ENCODE measurements at places on chromosomes 13 and 19. TPM values are rescaled to one million over a fixed set of nuclear protein-coding genes. Genes with fewer than 3 reads are reported as not detected.

DNA sequence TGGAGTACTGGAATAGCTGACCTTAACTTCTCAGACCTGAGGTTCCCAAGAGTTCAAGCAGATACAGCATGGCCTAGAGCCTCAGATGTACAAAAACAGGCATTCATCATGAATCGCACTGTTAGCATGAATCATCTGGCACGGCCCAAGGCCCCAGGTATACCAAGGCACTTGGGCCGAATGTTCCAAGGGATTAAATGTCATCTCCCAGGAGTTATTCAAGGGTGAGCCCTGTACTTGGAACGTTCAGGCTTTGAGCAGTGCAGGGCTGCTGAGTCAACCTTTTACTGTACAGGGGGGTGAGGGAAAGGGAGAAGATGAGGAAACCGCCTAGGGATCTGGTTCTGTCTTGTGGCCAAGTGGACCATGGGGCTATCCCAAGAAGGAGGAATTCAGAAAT, 6.3 kb downstream of the KLK3 start:
- H3K27ac ChIP-seq: no peak overlapping the region
- no peak for DNase-seq
- no peaks in the 10 kb centered on the region for H3K4me1 ChIP-seq
- no peak overlapping the region for H3K4me3 ChIP-seq

The CCDC70 gene
- total RNA-seq: not detected

The LPAR2 gene
- 55.7 TPM for total RNA-seq

DNA sequence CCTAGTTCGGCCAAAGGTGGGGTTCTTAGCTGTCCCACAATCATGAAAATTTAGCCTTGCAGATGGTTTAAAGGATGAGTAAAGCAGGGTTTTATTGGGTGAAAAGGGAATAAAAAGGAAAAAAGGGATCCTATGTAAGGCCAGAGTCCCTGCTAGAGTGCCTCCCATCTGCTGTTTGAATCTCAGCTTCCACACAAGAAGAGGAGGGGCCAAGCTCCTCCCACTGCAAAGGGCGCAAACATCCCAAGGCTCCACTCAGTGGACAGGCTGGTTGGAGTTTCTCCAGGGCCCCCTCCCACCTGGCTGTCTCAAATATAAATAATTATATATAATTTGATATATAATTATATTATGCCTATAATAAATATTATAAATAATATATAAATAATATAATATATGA, 1272.1 kb upstream of the PCDH20 start:
- H3K4me3 ChIP-seq: no peak overlapping the region
- no peak for DNase-seq
- no peak overlapping the region for H3K27ac ChIP-seq
- H3K36me3 ChIP-seq: no peaks in the 10 kb centered on the region

- DNase-seq: no peak
- no peaks in the 10 kb centered on the region for H3K36me3 ChIP-seq
- no peaks in the 10 kb centered on the region for H3K27me3 ChIP-seq
Measured at GRCh38 chr13:101123028-101123427, 293.3 kb downstream of the NALCN start.

DNA sequence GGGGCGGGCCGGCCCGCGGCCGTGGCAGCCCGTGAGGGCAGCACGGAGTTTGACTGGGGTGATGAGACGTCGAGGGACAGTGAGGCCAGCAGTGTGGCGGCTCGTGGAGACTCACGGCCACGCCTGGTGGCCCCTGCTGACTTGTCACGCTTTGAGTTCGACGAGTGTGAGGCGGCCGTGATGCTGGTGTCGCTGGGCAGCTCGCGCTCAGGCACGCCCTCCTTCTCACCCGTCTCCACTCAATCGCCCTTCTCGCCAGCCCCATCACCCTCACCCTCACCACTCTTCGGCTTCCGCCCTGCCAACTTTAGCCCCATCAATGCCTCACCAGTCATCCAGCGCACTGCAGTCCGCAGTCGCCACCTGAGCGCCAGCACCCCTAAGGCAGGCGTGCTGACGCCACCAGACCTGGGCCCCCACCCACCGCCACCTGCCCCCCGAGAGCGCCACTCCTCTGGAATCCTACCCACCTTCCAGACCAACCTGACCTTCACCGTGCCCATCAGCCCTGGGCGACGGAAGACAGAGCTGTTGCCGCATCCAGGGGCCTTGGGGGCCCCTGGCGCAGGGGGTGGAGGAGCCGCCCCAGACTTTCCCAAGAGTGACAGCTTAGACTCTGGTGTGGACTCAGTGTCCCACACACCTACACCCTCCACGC, 4.5 kb downstream of the CIC start:
- H3K27ac ChIP-seq: no peak overlapping the region
- peaks cover 56% of the 10 kb centered on the region for H3K4me1 ChIP-seq
- peak; percentile 76 for DNase-seq

The GRWD1 gene
- total RNA-seq: 25.6 TPM

DNA sequence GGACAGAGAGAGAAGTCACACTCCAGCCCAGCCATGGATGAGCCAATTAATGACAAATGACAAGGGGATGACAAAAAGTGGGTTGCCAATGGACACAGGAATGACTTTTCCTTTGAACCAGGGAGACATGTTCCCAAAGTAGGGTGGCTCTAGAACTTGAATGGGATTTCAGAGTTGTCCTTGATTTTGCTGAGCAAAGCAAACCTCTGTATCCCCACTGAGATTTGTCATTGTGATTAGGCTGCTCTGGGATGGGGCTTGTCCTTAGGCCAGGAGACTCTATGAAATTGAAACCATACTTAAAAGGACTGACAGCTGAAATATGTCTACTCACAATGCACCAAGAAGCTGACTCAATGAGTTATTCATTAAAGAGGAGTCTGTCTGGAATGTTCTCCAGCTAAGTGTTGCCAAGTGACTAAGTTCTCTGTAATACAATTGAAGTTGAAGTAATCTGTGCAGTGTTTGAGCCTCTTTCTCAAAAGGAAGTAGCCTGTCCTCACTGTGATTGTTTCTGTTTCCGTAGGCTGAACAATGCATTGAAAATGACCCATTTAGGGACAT, 69.0 kb upstream of the PCDH9 start:
- no peaks in the 10 kb centered on the region for H3K4me1 ChIP-seq
- no peak overlapping the region for H3K4me3 ChIP-seq
- H3K27ac ChIP-seq: no peak overlapping the region
- DNase-seq: no peak
- H3K27me3 ChIP-seq: no peaks in the 10 kb centered on the region
- no peaks in the 10 kb centered on the region for H3K36me3 ChIP-seq

Measured in spleen (tissue), 13 donors.